A549 (cell line): ENCODE measurements at places on chromosomes 2 and 18.

DNA sequence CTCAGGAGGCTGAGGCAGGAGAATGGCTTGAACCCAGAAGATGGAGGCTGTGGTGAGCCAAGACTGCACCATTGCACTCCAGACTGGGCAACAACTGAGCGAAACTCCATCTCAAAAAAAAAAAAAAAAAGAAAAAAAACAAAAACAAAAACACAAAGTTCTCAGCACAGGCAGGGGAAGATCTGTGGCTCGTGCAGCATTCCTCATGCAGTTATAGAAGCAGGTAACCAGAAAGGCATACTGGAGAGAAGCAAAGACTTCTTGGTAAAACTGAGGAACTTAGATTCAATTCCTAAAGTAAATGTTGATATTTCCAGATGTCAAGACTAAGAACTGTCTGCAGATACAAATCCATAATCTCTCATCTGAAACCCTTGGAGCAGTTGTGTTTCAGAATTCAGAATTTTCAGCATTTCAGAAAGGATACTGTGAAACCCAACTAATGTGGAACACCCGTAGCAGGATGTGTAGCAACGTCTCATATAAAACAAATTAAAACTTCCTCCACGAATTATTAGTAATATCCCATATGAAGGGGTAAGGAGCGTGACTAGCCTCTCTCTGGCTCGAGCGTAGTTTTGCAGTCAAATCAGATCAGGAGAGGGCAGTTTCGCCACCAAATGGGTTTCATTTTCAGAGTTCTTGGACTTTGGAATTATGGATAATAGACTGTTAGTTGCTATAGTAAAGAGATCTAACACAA is 13.2 kb upstream of the SLC25A52 start:
- DNase-seq = no peak

- no peak for DNase-seq
These were observed 55.7 kb upstream of the ACTR3 start for GRCh38 chr2:113834051-113834730.

DNA sequence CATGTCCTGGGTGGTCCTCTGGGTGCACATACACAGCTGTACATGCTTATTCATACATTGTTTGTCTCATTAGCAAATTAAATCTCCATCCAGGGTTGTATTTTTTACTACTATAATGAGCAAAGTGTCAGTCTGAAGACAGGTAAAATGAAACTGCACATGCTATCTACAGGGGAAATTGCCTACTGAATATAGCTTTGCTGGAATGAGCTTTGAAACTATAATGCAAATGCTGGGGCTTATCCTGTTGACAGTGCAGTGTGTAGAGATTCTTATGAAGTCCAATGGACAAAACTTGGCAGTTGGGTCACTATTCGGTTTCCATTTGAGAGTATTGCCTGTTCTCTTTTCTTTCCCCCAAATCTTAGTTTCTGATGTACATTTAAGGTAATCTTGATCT is 292.8 kb upstream of the LRP1B start:
- no peak for DNase-seq

DNA sequence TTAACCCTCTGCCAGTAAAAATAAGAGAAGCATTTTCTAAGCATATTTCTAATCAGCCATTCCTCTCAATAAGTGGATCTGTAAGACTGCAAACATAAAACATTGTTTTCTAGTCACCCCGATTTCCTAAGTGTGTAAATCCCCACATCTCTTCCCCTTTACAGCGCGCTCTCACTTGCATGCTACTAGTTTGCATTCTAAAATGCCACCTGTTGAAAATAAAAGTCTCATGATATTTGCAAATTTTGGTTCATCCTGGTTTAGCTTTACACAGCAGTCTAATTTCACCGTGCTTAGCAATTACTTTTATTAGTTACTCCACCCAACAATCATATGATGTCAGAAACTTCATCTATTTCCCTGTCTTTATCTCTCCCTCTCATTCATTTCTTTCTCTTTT is 1230.7 kb upstream of the ZEB2 start:
- DNase-seq = no peak

GRCh38 chr2:85584857-85585780 is 888 bp downstream of the VAMP5 start:
- DNase-seq = peak; percentile 72

- no peak for DNase-seq
These were observed 29.3 kb downstream of the SERPINE2 start for GRCh38 chr2:224009605-224010315.

- DNase-seq = no peak
These were observed 534.6 kb downstream of the MBD2 start for GRCh38 chr18:53689886-53690285.

DNA sequence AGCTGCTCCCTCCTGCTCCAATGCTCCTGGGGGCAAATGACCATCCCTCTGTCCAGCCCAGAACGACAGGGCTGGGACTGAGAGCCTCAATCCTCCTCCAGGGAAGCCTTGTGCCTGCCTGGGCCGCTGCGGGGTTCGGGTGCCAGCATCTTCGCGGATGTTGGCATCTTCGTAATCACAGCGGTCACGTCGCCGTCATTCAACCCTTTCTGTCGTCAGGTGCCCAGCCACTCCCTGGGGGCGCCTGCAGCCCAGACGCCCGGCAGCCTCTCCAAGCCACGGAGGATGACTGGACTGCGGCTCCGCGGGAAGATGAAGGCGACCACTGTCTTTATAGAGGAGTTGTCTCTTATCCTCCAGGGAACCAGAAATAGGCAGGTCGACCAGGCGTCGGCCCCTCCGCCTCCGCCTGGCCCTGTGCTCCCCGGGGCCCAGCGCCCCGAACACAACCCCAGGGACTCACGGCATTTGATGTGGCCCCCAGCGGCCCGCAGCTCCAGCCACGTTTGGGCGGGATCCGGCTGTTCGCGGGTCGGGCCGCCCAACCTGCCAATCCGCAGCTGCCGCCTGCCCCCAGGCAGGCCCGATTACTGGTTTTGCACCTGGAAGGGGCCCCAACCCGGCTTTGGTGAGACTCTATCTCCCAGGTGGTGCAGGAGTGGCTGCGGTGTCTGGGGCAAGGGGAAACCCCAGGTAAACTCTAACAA is 113.9 kb downstream of the THNSL2 start:
- no peak for DNase-seq

DNA sequence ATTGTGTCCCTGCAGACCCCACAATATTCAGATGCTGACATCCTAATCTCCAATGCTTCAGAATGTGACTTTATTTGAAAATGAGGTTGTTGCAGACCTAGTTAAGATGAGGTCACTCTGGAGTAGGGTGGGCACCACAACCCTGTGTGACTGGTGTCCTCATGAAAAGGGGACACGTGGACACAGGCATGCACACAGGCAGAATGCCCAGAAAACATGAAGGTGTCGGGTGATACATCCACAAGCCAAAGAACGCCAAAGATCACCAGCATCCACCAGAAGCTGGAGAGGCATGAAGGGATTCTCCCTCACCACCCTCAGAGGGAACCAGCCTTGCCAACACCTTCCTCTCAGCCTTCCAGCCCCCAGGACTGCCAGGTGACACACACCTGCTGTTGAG is 69.3 kb downstream of the AFF3 start:
- DNase-seq = no peak

- no peak for DNase-seq
These were observed 117.8 kb upstream of the NCK2 start for GRCh38 chr2:105626966-105627340.

DNA sequence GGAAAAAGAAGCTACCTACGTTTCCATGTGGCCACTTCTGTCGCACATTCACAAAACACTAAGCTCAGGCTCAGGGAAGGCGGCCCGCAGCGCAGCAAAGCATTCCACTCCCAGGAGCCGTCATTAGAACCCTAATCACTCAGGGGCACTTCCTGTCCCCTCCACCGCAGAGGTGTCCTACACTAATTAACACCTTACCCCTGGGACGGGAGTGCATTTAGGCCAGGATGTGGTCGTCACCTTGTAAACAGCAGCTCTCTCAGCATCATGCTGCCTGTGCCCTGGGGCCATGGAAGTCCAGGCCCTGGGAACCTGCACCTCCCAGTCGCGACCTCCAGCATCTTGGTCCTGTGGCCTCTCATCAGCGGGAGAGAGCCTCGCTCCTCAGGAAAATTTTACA is 359.8 kb upstream of the SALL3 start:
- no peak for DNase-seq

DNA sequence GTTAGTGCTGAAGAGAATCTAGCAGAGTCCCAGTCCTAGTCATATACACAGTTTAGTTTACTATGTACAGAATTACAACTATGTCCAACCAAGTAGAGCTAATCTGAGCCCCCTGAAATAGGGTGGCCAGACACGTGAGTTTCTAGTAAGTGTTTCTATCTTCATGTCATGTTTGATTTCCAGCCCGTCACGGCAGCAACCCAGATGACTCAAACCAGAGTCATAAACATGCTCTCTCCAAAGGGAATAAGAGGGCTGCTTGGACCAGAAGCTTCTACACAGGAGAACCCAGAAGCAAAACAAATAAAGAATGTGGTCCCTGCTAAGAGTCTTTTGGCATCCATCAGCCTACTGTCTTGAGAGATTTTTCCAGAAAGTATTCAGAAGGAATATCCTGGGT is 64.9 kb upstream of the WIPF1 start:
- peak; percentile 13 for DNase-seq

DNA sequence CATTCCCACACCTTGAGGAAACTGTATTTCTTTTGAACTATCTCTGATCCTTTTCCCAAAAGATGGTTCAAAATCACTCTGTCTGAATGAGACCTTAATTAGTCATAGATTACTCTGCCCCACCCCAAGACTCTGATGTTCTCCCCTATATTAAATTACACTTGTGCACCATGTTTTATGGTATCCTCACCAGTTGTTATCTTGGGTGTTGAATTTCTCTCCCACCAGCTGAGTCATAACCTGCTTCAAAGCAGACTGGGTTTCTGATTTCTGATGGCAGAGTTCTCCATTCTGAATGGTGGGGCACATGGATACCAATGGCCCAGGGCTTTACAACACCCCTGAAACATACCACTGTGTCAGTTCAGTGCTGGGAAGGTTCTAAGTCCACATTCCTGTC is 15.0 kb downstream of the CDH20 start:
- no peak for DNase-seq

DNA sequence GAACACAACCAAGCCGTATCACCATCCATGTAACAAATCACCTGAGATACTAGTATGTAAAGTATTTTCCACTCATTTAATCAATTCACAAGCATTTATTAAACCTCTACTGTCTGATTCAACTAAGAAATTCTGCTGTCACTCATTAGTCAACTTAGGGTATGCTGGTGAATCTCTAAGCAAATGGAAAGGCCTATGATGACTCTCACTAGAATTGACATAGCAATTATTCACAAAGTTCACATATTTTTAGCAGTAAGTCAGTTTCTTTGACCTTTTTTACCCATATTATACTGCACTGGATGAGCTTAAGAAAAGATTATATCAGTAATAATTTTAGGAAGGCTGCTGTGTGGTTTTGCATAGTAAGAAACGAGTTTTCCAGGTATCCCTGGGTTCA is 130.1 kb downstream of the SLC8A1 start:
- no peak for DNase-seq

GRCh38 chr2:62215306-62216064 is 19.6 kb downstream of the B3GNT2 start:
- no peak for DNase-seq

- DNase-seq = no peak
These were observed 1062.3 kb upstream of the CRIM1 start for GRCh38 chr2:35293261-35293660.

DNA sequence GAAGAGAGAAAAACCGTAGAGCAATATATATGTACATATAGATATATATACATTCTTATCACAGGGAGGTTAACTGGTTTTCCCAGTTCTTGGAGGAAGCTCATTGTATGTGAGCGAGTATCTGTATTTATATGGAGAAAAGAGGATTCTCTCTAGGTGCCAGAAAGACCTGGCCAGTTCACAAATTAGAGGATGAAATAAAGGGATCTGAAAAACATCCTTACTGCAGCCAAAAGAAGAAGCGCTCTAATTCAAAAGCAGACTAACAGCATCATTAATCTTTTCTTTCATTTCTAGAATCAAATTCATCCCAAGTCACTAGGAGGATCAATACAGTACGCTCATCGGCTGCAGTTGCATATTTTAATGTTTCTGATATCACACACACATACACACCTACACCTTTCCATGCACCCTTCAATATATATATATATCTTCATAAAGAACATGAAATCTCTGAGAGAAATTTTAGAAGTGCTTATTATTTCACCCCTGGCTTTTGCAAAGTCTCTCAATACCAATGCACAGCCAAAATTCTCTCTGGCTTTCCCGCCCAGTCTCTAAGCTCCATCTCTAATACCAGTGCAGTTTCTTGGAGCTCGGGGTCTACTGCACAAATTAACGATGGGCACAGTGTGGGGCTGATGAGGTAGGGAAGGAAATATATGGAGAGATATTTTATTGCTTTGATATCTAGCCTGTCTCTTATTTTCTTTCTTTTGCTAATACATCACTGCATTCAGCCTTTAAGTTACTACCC is 731 bp downstream of the NRXN1 start:
- DNase-seq = no peak

- DNase-seq = no peak
These were observed 101.3 kb downstream of the DNAH7 start for GRCh38 chr2:195967336-195967735.

DNA sequence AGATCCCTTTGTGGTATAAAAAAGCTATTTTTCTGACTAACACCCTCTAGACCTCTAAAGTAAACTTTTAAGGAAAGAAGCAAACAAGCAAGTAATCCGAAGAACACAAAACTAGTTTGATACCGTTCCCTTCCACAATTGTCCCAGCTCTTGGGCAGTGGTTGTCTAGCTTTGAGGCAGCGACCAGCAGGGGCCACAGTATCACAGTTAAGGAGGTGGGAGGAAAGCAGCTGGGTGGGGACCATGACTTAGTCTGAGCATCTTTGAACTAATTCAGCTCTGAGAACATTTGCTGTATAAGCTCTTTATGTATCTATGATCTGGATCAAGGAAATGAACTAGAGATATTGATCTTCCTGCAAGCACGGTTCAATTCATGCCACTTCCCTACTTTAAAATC is 51.0 kb downstream of the SF3B1 start:
- no peak for DNase-seq

GRCh38 chr18:74638210-74638609 is 40.5 kb downstream of the ZNF407 start:
- no peak for DNase-seq

- no peak for DNase-seq
These were observed 364.8 kb downstream of the TNS1 start for GRCh38 chr2:217638031-217638430.

DNA sequence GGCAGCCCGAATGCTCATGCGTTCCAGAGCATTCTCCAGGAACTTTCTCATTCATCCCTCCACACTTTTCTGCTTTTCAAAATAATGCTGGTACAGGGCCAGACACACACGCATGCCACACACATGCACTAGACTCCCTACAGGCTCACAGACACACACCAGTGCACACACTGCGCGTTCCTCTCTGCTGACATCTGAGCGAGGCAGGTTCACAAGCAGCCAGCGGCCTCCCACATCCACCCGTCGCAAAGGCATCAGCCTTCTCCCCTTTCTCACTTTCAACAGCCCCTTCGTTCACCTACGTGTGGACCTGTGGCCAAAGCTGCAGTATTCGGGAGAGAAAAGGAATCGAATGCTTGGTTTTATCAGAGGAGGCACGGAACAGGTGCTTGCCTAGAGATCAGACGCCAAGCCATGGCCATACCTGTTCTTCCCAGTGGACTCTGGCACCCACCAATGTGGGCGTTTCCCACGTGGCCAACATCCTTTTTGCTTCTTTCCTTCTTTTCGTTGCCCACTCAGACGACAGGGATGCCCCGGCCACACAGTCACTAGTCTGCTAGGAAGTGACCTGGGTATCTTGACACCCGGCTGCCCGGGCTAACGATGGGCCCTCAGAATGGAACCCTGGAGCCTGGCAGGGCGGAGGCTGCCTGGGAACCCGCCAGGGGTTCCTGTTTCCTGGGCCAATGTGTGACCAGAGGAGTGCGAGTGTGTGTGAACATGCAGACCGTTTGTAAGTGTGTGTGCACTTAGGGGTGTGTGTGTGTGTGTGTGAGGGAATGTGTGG is 85.8 kb upstream of the ID2 start:
- DNase-seq = no peak
